ENCODE measurements at places on chromosomes 1 and 21.

DNA sequence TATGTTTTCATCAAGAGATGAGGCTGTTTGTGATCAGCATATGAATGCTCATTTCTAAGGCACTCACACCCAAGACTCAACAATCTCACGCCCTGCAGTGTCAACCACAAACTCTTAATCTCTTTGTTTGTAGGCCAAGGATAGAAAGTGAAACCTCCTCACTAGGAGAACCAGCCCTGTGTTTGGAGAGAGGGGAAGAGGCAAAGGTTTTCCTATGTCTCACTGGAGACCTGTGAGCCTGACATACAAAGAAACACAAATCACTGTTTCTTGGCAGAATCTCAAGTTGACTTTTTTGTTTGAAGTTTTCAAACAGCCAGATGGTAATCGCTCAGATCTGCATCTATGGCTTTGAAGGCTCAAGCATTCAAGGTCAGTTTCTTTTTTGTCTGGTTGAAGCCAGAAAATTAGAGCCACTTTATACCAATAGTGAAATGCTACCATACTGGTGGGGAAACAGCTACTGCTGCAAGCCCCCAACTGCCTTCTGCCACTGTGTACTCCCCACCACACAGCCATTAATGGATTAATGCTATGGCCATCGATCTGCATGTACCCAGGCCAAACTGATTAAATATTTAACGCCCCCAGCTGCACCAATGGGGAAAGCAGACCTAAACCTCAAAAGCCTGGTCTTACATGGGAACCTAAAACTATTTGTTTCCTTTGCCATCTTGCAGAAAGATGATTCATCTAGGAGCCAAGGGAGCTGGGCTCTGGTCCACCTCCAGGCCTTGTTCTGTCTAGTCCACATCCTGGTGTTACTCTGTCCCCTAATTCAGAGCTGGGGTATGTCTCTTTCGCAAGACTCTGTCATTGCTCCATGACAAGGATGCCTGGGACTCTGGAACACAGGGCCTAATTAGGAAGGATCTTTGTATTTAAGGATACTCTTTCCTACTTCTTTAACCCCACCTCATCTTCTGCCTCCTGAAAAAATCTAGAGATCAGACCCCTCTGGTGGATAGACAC lies 16.3 kb downstream of the PDZK1 start:
- H3K36me3 ChIP-seq, result peaks cover 1% of the 10 kb centered on the region
- peaks cover 14% of the 10 kb centered on the region for H3K4me1 ChIP-seq
- no peak for DNase-seq
- H3K4me3 ChIP-seq, result no peak overlapping the region
- peaks cover 3% of the 10 kb centered on the region for H3K27me3 ChIP-seq

DNA sequence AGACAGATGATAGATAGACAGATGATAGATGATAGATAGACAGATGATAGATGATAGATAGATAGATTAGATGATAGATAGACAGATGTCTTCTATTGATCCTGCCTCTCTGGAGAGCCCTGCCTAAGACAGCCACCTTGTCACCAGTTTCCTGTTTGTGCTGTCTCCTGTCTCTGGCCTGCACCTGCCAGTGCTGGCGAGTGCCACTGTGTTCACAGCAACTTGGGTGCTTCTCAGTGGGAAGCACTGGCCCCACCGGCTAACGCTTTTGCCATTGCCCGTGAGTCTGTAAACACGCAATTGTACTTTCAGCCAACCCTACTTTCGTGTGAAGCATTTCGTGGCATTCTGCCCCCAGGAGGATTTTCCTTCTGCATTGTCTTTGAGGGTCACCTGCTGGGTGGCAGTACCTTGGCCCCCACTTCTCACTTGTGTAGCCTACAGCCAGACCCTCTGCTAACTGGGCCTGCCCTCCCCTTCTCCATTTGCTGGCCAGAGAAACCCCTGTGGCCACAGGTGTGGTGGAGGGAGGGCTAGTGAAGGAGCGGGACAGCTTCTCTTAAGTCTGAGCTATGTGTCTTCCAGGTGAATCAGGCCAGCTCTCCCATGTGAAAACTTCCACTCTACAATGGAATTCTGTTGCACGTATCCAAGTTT lies 23.4 kb upstream of the PDE9A start:
- no peak for DNase-seq
- no peaks in the 10 kb centered on the region for H3K4me1 ChIP-seq
- no peak overlapping the region for H3K27ac ChIP-seq

DNA sequence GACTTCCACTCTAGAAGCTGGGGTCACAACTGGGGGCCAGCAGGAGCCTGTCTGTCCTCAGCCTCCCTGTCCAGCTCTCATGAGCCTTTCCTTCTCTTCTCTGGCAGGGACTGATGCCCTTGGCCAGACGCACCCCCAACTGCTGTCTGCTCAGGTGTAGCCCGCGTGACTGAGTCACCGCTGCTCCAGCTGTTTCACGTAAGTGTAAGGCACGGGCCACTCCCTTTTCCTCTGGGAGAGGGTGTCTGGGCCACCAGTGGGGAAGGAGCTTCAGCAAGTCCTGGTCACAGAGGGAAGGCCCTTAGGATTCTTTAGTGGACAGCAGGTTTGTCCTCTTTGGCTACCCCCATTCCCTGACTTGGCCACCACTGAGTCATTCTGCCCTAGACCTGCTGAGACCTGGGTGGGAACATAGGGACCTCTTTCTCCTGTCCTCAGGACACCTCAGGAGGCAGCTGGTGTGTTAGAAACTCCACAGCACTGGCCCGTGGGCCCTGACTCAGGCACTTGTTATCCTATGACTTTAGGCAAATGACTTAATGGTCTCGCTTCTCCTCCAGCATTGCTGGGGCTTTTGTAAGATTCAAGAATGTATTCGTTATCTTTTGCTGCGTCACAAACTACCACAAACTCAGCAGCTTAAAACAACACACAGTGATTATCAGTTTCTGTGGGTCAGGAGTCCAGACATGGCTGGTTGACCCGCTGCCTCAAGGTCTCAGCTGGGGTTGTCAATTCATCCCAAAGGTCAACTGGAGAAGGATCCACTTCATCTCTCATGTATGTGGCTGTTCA lies 64.8 kb downstream of the FAM163A start:
- H3K27ac ChIP-seq, result no peak overlapping the region
- H3K4me3 ChIP-seq, result no peak overlapping the region
- H3K27me3 ChIP-seq, result peaks cover 18% of the 10 kb centered on the region
- peaks cover 5% of the 10 kb centered on the region for H3K4me1 ChIP-seq
- no peak for DNase-seq

DNA sequence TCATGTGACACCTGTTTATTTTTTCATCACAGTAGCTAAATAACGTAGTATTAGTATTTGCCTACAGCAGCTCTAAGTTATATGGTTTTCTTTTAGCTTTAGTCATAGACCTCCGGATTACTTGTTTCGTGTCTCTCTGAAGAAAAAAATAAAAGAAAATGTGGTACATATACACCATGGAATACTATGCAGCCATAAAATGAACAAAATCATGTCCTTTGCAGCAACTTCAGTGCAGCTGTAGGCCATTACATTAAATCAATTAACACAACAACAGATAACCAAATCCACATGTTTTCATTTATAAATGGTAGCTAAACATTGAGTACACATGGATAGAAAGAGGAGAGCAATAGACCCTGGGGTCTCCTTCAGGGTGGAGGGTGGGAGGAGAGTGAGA lies 142.7 kb downstream of the MAGI3 start:
- H3K27me3 ChIP-seq, result peaks cover 4% of the 10 kb centered on the region
- H3K36me3 ChIP-seq, result no peaks in the 10 kb centered on the region
- no peak overlapping the region for H3K4me3 ChIP-seq

GRCh38 chr1:42420911-42421585 lies 34.8 kb downstream of the ZMYND12 start:
- no peaks in the 10 kb centered on the region for H3K4me1 ChIP-seq
- H3K27me3 ChIP-seq, result peaks cover 11% of the 10 kb centered on the region
- DNase-seq, result no peak
- H3K27ac ChIP-seq, result no peak overlapping the region

DNA sequence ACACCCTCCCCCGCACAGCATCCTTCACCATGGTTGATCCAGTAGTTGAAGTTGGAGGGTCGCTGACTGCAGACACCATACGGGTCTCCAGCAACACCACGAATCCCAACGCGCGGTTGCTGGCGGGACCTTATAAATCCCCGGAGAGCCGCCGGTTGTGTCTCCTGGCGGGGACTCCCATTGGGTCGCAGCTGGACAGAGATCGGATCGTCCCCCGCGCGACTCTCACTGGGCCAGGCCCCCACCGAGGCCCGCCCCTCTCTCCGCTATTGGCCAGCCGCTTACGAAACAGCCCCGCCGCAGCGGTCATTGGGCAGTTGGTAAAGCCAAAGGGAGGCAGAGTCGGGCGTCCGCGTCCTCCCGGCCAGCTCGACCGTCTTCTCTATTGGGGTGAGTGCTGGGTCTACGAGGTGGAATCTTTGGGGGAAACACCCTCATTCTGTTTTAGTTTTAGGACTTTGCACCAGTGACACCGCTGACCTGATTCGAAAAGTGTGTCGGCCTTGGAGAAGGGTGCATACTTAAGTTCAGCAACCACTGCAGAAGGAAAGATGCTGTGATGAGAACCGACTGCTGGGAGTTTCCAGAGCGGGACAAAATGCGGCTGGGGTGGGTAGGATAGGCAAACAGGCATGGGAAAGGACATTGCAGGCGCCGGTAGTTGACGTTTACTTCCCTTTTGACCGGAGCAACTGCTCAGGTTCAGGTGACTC lies 27.4 kb downstream of the RABIF start:
- H3K36me3 ChIP-seq, result no peaks in the 10 kb centered on the region
- peak overlapping the region; percentile 92 for H3K4me3 ChIP-seq
- H3K27me3 ChIP-seq, result peaks cover 19% of the 10 kb centered on the region
- H3K27ac ChIP-seq, result no peak overlapping the region
- DNase-seq, result peak; percentile 20

DNA sequence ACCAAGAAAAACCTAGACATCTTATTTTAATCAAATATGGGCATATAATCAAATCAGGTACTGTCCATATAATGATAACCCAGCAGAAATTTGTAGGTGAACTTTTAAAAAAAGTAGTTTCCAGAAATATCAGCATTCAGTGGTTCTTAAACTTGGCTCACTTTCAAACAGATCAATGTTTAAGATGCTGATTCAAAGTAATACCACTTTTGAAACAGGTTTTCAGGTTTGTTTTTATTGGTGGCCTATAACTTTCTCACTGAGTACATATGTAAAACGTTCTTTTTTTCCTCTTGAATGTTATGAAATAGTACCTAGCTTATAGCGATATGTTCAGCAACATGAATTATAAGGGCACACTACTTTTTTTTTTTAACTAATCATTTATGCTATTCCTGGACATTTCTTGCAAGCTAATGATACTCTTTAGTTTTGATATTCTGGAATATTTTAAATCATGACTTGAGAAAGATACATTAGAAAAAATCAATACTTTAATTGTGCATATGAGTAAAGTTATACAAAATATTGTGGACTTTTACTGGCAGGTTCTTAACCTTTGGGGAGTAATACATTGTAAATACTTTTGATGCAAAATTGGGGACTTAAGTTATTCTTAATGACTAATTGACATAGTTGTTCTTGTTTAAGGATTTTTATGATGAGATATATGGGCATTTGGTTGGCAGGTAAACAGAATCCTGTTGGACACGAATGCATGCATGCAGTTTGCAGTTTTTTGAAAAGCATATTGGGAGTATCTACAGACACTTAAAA lies 3.0 kb downstream of the NFIA start:
- H3K27me3 ChIP-seq, result peaks cover 14% of the 10 kb centered on the region
- no peak for DNase-seq
- H3K36me3 ChIP-seq, result peaks cover 2% of the 10 kb centered on the region
- H3K4me1 ChIP-seq, result peaks cover 6% of the 10 kb centered on the region
- H3K4me3 ChIP-seq, result no peak overlapping the region

DNA sequence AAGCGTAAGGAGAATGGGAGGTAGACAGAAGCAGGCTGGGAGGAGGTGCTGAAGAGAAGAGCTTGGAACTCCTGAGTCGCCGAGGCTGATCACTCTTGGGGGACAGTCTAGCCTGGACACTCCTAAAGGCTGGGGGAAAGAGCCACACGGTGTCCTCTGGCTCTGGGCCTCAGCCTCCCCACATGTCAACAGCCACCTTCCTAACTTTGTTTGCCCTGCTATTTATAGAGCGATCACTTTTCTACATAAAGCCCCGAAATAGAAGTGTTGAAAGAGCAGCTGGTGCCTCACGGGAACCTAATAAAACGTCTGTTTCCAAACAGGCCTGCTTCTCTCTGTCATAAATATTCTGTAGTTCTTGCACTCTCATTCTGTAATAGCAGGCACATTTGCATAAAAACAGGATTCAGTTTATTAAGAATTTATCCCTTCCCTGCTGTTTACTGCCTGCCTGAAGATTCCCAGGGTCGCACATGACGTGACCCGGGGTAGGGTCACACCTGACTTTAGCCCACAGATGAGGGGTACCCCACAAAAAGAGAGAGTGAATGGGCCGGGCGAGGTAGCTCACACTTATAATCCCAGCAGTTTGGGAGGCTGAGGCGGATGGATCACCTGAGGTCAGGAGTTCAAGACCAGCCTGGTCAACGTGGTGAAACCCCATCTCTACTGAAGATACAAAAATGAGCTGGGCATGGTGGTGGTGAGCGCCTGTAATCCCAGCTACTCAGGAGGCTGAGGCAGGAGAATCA lies 212.5 kb downstream of the TOMM20 start:
- no peaks in the 10 kb centered on the region for H3K4me1 ChIP-seq
- H3K36me3 ChIP-seq, result no peaks in the 10 kb centered on the region
- H3K27me3 ChIP-seq, result no peaks in the 10 kb centered on the region
- H3K4me3 ChIP-seq, result no peak overlapping the region

DNA sequence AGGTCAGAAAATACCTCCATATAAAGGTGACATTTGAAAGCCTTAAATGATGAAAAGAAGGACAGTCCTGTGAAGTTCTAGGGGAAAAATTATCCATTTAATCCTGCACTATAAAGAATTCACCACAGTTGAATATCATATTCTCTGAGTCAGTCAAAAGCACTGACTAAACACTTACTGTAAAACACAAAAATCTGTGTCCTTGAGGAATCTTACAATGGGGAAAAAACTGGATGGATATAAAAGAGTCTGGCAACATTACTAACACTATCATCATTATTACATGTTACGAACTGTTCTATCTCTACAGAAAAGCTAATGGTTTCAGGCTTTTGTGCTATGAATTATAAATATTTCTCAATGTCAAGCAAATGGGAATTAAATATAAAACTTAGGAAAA lies 42.4 kb upstream of the HP1BP3 start:
- peaks cover 18% of the 10 kb centered on the region for H3K36me3 ChIP-seq
- H3K4me1 ChIP-seq, result no peaks in the 10 kb centered on the region
- H3K27me3 ChIP-seq, result no peaks in the 10 kb centered on the region
- no peak for DNase-seq
- H3K27ac ChIP-seq, result no peak overlapping the region

DNA sequence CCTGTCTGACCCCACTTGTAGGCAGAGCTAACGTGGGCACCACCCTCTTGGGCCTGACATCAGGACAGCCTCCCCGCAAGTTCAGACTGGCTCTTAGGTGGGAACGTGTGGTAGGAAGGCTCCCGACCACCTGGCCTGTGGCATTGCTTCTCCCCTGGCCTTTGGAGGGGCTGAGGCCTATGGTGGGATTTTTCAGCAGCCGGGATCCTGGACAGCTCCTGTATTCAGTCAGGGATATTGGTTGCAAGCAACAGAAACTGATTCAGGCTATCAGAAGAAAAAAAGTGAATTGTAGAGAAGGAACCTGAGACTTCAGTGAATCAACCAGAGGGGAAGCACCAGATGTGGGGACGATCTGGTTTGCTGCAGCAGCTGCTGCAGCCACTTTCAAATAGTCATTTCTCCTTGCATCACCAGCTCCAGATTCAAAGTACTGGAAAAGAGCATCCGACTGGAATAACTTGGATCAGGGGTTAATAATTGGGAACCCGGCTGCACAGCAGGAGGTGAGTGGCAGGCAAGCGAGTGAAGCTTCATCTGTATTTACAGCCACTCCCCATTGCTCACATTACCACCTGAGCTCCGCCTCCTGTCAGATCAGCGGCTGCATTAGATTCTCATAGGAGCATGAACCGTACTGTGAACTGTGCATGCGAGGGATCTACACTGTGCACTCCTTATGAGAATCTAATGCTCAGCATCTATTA lies 5.9 kb downstream of the RNF186 start:
- H3K4me3 ChIP-seq, result no peak overlapping the region
- H3K27ac ChIP-seq, result no peak overlapping the region
- no peaks in the 10 kb centered on the region for H3K36me3 ChIP-seq

Data from memory B cell (primary cell).